ENCODE measurements at places on chromosomes 11 and 22.

DNA sequence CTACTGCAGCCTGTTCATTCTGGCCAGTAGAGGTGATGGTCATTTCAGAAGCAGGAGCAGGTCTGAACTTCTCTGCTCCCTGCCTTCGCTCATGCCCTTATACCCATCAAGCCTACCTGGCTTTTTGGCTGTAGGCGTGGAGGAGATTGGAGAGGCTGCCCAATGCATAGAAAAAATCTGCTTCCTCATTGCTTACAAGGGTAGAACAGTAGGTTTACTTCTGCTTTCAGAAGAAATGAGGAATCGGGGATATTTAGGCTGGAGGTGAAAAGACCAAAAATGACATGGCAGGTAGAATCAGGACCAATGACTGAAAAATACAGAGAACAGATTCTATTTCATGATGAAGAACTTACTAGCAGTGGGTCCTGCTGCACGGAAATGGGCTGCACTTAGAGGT is 72.9 kb upstream of the YWHAH start:
- DNase-seq, result no peak

DNA sequence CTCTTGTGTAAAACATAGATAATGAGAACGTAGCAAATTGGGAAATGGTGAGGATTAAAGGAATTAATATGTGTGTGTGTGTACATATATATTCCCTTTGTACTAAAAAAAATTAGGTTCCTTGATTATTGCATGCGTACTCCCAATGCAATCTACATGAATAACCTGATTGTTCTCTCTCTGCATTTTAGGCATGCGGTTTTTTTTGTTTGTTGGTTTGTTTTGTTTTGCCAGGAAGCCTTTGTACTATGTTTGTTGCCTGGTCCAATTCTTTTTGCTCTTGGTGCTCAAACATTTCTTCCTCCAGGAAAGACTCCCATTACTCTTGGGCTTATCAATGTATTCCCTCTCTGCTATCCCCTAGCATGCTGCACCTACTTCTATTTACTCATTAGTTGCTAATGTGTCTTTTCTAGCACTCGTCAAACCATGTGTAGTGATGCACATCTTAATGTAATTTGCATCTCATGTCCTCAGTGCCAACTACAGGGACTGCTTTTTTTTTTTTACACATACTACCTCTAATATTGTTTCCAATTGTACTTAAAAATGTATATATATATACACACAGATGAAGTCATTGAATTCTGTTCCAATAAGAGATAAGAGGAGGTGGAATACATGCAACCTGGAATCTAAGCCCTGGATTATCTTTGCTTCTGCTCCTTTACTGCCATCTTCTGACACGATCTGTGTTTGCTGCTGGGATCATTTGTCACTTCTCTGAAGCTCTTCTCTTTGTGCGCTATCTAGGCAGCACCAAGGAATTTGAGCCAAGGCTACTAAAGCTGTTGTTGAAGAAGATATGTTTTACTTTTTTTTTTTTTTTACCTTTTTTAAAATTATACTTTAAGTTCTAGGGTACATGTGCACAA is 197.2 kb upstream of the ANO3 start:
- no peak for DNase-seq

DNA sequence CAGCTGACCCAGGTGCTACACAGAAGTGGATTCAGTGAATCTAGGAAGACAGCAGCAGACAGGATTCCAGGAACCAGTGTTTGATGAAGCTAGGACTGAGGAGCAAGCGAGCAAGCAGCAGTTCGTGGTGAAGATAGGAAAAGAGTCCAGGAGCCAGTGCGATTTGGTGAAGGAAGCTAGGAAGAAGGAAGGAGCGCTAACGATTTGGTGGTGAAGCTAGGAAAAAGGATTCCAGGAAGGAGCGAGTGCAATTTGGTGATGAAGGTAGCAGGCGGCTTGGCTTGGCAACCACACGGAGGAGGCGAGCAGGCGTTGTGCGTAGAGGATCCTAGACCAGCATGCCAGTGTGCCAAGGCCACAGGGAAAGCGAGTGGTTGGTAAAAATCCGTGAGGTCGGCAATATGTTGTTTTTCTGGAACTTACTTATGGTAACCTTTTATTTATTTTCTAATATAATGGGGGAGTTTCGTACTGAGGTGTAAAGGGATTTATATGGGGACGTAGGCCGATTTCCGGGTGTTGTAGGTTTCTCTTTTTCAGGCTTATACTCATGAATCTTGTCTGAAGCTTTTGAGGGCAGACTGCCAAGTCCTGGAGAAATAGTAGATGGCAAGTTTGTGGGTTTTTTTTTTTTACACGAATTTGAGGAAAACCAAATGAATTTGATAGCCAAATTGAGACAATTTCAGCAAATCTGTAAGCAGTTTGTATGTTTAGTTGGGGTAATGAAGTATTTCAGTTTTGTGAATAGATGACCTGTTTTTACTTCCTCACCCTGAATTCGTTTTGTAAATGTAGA is 1.7 kb downstream of the MALAT1 start:
- DNase-seq, result no peak

GRCh38 chr22:28112548-28113043 is 193.5 kb upstream of the PITPNB start:
- DNase-seq, result no peak

GRCh38 chr11:7261578-7261977 is 9.9 kb downstream of the SYT9 start:
- no peak for DNase-seq

- DNase-seq, result no peak
Observed at GRCh38 chr11:131600628-131601027, 230.2 kb downstream of the NTM start.

DNA sequence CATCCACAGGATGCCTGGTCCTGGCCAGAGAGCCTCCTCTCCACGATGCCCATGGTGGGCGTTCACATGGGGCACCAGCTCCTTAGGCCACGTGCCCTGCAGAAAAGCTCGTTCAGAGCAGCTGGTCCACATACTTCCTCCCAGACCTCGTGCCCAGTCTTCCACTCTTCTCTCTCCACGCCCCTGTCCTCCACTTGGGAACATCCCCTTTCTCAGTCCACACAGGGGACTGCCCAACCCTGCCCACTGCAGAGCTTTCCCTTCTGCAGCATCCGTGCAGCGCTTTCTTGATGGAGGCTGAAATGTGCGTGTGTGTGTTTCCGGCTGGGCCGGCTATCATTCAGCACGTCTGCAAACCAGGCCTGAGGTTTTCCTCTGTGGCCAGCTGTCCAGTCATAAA is 11.3 kb downstream of the TPCN2 start:
- no peak for DNase-seq

- DNase-seq, result no peak
Observed at GRCh38 chr22:23939017-23939357, 22.0 kb downstream of the GSTT2B start.

DNA sequence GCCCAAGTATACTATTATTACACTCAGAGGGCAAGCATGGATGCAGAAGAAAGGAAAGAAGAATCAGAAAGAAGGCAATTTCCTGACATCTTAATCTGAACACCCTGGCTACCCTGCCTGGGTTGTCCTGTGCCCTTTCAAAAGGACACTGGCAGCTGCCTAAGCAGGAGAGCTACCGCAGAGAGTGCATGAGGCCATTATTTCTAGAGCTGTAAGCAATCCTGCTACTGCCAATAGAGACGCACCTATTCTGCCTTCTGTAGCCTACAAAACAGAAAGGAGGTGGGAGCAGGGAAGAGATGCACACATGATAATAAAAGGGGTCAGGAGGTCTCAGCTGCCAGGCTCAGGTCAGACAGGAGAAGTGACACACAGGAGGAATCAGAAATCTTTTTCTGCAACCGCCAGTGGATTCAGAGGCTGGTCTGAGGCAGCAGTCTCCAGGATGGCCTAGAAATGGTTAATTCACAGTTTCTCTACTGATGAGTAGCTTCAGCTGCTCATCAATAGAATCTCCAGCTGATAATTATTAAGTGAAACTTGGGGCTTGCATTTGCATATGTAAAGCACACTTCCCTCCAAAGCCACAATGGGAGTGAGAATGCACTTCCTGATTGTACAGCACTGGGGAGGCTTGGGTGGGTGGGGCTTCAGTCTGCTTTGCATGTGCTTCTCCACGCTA is 253.9 kb downstream of the LARGE1 start:
- DNase-seq, result no peak

DNA sequence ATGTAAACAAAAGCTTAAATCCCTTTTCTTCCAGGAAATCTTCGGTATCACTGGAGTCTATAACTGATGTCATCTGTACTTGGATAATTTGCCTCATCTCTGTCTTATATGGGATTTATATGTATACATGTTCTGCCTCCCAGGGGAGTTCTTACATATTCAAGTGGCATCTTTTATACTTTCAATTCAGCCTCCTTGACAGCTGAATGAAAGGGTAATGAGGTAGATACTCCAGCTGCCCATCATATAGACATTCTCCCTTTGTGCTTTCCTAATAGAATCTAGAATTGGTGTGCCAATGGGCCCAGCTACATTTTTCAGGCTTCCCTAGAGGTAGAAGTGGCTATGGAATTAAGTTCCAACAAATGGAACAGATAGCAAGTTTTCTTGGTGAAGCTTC is 223.8 kb downstream of the LRRC4C start:
- DNase-seq, result no peak

DNA sequence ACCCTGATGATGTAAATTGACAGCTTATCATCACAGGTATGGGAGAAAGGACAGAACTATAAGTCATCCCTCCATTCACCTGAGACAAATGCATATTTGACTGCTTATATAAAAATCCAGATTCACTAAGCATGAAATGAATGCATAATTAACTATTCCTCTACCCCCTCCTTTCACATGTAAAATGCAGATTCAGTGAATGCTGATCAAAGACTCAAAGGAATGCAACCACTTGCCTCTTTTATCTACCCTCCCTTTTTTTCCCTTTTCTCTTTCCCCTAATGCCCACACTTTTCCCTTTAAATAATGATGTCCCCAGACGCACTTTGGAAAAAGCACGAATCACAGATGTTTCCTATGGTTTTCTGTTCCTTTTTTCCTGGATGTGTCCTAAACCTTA is 4.5 kb upstream of the PLAAT4 start:
- DNase-seq, result no peak

GRCh38 chr22:17910561-17911311 is 113.6 kb downstream of the MICAL3 start:
- no peak for DNase-seq

- DNase-seq, result peak; percentile 10
Observed at GRCh38 chr11:3166268-3167142, 1.4 kb upstream of the OSBPL5 start.

GRCh38 chr11:111765984-111766833 is at the start of gene PPP2R1B:
PPP2R1B (minus strand) TSS chr11:111766389; CDS start chr11:111766361, 28 bp downstream.
- peak; percentile 77 for DNase-seq

DNA sequence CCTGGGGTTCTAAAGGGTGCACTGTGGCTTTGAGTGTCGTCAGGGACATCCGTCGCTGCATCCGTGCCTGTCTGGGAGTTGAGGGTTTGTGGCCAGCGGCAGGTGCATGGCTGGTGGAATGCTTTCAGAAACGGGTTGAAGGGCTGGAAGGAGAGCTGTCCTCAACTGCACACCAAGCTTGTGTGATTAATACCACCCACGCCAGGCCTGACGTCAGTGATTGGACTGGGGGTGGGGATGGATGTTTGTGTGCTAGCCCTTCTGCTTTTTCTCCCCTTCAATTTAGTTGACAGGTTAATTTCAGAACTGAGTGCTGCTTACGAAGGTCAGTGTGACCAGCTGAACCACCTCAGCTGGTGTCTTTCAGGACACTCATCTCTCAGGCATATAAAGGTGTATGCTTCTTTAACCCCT is 3.2 kb upstream of the GAB2 start:
- no peak for DNase-seq

GRCh38 chr11:13434247-13435205 is 28.5 kb downstream of the BTBD10 start:
- no peak for DNase-seq

DNA sequence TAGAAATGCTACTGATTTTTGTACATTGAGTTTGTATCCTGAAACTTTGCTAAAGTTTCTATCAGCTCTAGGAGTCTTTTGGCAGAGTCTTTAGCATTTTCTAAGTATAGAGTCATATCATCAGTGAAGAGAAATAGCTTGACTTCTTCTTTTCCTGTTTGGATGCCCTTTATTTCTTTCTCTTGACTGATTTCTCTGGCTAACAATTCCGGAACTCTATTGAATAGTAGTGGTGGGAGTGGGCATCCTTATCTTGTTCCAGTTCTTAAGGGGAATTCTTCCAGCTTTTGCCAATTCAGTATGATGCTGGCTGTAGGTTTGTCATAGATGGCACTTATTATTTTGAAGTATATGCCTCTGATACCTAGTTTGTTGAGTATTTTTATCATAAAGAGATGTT is 197.7 kb downstream of the AASDHPPT start:
- DNase-seq, result no peak

DNA sequence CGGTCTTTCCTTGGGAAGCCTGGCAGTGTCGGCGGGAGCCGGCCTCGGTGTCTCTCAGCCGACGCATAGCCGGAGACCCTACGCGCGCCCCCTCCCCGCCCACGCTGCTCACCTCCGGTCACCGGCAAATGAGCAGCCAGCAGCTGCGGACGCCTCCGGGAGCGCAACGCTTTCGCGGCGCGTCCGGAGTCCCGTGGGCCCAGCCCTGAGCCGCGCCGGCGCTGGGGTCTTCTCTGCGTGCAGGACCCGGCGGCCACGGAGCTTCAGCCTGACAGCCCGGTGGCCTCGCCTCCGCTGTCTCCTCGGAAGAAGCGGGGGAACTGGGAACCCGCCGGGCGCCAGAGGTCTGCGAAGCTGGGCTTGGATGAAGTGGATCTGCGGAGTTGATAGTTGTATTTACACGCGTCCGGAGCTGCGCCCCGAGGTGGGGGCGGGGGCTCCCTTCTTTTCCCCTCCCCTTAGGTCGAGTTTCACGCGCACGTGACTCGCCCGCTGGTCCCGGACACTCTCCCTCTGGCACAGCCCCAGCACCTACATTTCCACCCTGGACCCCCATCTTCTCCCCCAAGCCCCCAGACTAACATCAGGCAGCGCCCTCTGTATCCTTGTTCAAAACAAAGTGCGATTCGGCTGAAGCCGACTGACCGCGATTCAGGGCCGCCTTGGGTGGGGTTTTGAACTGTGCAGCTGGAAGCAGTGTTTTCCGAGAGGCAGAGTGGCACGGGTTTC is at the start of gene SLC43A1:
SLC43A1 (minus strand) TSS at position 371 of the 729 bp plus-strand sequence. CDS start 1,591 bp downstream, outside the sequence.
- DNase-seq, result peak; percentile 97

GRCh38 chr22:35314161-35314942 is 14.7 kb downstream of the TOM1 start:
- no peak for DNase-seq

- DNase-seq, result no peak
Observed at GRCh38 chr22:41917375-41917902, 2.6 kb upstream of the SHISA8 start.

GRCh38 chr22:48628891-48629543 is 1198.7 kb downstream of the BRD1 start:
- no peak for DNase-seq

DNA sequence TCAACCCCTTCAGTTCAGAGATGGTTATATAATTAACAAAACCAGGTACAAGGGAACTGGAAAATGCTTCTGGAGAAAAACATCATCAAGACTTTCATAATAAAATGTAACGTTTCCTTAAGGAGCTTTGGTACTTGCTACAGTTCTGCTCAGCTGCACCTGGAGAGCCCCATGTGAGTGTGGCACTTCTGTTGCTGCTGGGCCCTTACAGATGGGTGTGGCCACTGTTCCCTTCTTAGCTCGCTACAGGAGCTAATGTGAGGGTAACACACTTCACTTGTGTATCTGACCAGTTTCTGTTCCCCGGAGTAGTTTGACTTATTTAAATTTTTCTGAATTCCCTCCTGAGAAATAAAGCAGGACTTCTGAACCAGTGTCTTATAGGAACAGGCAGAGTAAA is 4.0 kb downstream of the POU2AF3 start:
- DNase-seq, result no peak
